CD4-positive, alpha-beta T cell (primary cell): ENCODE measurements at places on chromosomes 1 and 21. TPM values are rescaled to one million over a fixed set of nuclear protein-coding genes. Genes with fewer than 3 reads are reported as not detected.
A peak's percentile ranks its signal among the peaks of the same experiment; 100 is the strongest.

- no peak for DNase-seq
These were observed 98.6 kb downstream of the ADGRL2 start for GRCh38 chr1:81899214-81899821.

DNA sequence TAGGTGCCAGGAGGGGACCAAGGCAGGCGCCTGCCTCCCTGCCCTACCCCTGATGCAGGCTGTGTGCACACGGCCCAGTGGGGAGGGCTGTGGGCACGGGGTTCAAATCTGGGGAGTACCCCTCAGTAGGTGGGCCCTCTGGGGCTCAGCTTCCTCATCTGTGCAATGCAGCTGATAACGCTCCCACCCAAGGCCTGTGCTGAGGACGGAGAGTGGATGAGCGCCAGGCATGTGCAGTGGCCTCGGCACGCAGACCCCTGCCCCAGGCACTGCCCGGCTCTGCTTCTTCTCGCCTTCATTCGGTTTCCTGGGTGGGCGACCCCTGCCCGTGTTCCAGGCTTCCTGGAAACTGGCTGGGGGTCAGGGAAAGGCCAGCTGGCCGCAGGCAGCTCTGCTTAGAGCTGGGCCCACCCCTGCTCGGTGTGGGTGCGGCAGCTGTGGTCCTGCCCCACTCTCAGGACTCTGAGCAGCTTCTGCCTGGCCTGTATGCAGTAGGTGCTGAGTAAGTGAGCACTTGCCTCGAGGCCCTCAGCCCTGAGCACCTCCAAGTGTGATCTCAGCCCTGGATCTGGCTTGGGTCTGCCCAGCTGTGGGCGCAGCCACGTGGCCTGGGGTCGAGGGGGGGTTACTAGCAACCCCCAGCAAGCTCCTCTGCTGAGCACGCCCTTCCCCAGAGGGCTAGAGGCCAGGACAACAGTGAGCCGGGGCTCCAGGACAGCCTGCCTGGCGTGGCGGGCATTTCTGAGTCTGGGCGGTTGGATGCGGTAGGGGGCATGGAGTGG, 11.9 kb upstream of the TNFRSF14 start:
- DNase-seq = no peak

- no peak for DNase-seq
These were observed 122.6 kb downstream of the GRIK3 start for GRCh38 chr1:36911561-36912364.

DNA sequence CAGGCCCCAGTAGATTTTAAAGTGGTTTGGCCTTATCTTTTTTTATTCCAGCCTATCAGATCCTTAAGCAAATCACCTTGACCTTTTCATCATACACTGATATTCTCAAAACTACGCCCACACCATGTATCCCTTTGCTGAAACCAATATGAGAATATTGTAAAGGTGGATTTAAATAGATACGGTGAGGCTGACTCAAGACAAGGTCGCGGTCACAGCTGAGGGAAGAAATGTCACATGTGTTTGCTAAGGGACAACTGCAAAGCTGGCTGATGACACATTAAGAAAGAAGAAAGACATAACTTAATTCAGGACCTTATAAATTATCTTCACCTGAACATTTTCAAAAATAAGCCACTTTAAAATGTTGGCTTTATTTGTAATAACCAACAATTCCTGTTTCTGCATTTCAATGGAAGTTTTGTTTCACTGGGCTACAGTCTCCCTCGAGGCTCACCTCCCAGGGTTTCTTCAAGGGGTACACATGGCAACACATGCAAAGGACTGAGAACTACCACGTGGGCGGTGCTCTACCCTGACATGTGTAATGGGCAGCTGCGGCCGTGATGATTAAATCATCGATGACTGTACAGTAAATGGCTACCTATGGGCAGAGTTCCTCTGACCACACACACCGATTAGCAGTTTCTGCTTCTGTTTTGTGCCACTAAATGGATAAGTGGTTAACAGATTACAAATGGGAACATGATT, 189.5 kb downstream of the SIPA1L2 start:
- DNase-seq = no peak

GRCh38 chr21:33886321-33886720, 29.3 kb downstream of the ATP5PO start:
- DNase-seq = no peak

OR2AK2 gene
- total RNA-seq = 0.22 TPM

- DNase-seq = no peak
These were observed 36.1 kb upstream of the CAPZB start for GRCh38 chr1:19521411-19521810.

- DNase-seq = no peak
These were observed 1301.8 kb downstream of the BRINP3 start for GRCh38 chr1:189175889-189176288.

CFHR5 gene
- total RNA-seq = not detected

- DNase-seq = peak; percentile 59
These were observed 977 bp downstream of the TRAF3IP3 start for GRCh38 chr1:209756615-209757445.

DNA sequence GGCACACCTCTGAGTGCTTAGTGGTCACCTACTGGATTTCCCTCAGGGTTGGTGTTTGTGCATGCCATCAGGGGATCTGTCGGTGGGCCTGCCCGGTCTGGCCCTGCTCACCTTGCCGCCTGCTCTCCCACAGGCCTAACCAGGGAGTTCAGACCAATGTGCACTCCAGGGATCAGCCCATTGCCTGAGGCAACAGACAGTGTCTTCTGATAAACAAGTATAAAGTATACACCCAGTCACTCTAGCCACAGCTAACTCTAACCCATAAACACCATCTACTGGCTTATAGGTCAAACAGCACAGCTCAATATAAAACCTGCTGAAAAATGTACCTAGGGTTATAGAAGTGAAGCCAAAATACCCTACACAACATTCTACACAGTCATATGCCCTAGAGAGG, 1300.0 kb downstream of the PLA2G4A start:
- DNase-seq = no peak

DNA sequence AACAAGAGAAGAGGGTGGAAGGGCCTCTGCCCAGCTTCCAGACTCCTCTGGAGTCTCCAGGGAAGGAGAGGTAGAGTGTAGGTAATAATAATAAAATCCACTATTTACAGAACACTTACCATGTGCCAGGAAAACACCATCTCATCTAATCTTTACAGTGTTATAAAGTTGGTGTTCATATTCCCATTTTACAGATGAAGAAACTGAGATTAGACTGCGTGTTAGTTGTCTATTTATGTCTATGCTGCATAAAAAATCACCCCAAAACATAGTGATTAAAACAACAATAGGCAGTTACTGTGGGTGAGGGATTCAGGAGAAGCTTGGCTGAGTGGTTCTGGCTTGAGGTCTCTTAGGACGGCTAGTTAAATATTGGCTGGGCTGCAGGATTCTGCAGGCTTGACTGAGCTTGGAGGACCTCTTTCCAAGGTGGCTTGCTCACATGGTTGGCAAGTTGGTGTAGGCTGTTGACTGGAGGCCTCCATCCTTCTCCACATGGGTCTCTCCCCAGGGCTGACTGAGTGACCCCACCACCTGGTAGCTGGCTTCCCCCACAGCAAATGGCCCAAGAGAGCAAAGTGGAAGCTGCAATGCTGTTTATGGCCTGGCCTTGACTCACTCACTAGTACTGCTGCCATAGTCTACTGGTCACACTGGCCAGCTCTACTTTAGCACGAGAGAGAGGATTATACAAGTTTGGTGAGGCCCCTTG, 6.5 kb upstream of the ALX3 start:
- DNase-seq = no peak

DNA sequence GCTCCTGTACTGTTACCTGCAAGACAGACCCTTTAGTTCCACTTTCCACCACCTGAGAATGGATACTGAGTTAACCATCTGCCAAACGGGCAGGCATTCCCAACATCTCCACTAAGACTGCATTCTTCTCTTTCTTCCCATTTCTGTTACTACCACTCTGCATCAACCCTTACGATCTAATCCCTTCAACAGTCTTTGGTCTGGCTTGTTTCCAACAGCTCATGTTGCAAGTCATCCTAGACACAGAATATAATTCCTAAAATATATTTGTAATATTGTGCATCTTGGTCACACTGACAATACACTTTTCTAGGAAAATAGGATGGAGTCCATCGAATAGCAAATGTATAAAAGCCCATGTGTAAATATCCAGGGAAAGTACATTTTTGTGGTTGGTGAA, 166.7 kb downstream of the SIPA1L2 start:
- no peak for DNase-seq

- DNase-seq = no peak
These were observed 6.4 kb upstream of the ERI3 start for GRCh38 chr1:44361478-44361877.

B3GALT5 gene
- not detected for total RNA-seq

DNA sequence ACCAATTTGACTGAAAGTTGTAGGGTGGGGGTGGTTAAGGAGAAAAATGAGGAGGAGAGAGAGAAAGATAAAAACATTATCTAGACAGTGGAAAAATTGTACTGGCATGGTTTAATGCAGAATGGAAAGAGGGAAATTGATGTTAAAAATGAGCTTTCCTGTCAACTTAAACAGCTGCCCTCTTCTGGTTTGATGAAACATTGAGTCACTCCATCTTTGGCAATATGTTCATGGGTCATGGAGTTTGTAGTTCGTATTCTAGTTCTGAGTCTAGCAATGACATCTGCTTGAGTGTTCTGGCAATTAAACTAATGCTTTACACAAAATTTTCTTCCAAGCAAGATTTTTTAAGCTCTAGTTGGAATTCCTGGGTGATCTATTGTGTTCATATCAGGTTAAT, 9.6 kb downstream of the ZNF648 start:
- no peak for DNase-seq

- DNase-seq = no peak
These were observed 22.2 kb downstream of the MKNK1 start for GRCh38 chr1:46581681-46582455.

DNA sequence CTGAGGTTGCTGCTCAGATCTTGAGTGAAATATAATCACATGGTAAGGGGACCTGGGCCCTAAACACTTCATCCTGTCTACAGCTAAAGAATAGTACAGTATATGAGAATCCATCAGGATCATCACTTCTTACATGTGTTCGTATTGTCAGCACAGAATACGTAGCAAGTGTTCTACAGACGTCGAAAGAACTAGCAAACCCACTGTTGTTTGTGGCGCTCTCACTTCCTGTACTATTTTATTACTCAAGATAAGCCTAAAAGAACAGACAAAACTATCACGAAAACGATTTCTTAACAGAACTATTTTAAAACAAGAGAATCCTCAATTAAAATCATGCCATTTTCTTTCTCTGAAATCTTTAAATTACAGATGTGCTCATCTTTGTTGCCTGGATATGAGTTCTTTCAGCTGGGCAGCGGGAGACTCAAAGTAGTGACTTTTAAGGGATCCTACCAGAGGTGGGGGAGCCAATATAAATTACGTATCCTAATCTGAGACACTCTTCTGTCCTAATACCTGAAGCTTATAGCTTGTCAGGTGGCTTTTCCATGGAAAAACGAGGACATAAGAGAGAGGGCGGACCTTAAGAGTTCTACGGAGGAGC, 724 bp downstream of the ST7L start:
- peak; percentile 15 for DNase-seq

MATN1 gene
- 2.7 TPM for total RNA-seq

GRCh38 chr1:94644352-94644751, 102.8 kb upstream of the F3 start:
- no peak for DNase-seq

- DNase-seq = no peak
These were observed 330.2 kb upstream of the FMN2 start for GRCh38 chr1:239761509-239761908.

- no peak for DNase-seq
These were observed 1.8 kb downstream of the NHLH2 start for GRCh38 chr1:115839029-115839678.

DNA sequence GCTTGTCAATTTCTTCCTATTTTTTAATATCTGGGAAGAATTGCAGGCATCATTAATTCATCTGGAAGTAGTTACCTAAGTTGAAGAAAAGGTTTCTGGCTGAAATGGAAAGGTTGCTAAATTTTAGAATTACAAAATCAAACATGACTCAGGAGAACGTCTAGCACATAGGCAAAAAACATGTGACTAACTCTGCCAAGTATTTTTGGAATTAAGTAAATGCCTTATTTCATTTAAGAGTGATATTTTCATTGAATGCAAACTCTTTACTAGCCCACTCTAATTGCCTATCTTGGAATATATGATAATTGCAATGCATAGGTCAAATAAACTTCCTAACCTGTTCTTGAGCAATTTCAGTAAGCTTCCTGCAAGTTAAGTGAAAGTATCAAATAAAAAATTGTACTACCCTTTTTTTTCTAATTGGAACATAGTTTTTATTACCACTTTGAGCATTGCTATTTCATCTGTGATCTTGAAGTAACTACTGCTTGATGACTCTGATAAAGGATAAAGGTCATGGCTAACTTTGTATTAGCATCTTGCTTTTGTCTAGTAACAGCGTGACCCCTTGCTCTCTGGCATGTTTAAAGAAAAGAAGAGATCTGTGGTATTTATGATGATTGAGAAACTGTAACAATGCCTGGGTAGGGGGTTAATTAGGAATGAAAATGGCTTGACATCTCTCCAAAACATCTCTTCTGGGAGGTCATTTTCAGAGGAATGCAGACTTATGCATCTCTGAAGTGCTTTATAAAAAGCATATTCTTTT, 208.3 kb upstream of the NCAM2 start:
- DNase-seq = no peak

DNA sequence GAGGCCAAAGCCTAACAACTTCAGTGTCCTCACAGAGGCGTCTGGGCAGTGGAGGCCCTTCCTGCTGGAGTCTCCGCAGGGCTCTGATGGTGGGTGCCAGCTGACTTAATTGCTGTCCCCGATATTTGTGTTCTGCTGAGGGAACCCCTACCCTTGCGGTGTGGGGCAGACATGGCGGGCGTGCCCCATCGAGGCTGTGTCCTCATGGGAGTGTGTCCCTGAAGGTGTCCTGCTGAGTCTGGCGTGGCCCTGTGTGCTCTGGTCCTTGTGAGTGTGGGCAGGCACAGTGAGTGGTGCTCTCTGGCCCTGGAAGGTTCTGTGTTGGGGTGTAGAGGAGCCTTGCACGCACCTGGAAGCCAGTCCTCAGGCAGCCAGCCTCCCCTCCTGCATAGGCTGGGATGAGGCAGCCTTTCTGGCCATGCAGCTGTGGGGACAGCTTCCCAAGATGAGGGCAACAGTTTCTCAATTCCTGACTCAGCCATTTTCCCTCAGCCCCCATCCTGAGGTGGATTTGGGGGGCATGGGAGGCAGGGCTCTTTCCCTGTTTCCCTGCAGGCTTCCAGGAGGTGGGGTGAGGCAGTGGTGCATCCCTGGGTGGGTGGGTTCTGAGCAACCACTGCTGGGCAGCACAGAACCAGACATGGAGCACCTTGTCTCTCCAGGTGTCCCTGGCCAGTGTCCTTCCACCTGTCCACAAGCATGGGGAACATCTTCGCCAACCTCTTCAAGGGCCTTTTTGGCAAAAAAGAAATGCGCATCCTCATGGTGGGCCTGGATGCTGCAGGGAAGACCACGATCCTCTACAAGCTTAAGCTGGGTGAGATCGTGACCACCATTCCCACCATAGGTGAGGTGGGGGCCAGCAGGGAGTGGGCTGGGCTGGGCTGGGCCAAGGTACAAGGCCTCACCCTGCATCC, 6.5 kb downstream of the C1orf35 start:
- peak; percentile 15 for DNase-seq

GRCh38 chr1:156945881-156946661, 25.6 kb downstream of the LRRC71 start:
- DNase-seq = no peak

UBL4B gene
- not detected for total RNA-seq

CNKSR1 gene
- total RNA-seq = 3.6 TPM
